ENCODE measurements at places on chromosomes 16 and 17.
A peak's percentile ranks its signal among the peaks of the same experiment; 100 is the strongest.

DNA sequence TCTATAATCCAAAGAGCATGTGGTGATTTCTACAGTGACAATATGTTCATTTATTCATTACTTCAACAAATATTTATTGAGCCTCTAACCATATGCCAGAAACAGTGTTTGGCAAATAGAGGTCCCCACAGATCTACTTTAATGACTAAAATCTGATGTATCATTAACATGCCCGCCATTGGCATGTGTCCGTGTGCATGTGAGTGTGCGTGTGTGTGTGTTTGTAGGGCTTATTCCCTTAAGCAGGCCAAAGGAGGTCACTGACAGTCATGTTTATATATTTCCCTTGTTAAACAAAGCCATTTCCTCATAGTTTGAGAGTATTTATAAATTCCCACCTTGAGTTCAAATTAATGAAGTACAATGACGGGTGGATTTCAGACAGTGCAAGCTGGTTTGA is 174.4 kb upstream of the IRX6 start:
- no peak for DNase-seq

GRCh38 chr17:65503557-65503956 is 57.9 kb downstream of the AXIN2 start:
- no peak for DNase-seq

DNA sequence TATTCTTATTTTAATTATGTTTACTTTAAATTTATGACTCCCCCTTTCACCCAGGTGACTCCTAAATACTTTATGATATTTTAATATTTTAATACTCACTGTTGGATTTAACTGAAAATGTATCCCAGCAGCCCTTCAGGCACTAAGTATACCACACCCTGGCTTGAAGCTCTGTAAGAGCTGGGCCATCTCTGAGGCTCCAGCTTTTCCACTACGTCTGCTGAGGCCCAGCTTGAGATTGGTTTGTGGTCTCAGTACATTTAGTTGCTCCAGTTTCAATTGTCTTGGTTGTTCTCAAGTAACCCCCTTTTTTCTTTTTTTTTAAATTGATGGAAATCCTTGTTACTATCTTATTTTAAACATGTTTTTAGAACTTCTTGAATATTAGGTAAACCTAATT is 27.0 kb upstream of the CAPNS2 start:
- DNase-seq = no peak

DNA sequence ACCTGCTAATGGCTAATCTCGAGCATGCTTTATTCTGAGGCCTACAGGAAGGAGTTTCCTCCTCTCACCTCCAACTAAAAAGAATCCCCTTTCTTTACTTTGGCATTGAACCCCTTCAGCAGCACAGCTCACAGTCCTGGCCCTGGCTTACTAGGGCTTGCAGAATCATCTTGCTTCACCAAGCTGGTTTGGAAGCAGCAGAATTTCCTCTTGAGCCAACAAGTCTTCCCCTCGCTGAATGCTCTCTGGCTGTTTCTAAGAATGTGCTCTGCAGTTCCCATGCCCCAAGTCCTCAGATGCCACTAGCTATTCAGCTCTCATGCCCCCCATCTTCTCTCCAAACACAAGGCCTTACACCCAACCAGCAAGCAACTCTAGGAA is 271.2 kb downstream of the NTN1 start:
- DNase-seq = no peak

GRCh38 chr16:17364319-17365210 is 106.2 kb downstream of the XYLT1 start:
- DNase-seq = peak; percentile 80

- no peak for DNase-seq
Observed at GRCh38 chr17:530851-531250, 178.2 kb upstream of the RPH3AL start.

GRCh38 chr17:78390241-78391050 is 12.0 kb downstream of the PGS1 start:
- no peak for DNase-seq

DNA sequence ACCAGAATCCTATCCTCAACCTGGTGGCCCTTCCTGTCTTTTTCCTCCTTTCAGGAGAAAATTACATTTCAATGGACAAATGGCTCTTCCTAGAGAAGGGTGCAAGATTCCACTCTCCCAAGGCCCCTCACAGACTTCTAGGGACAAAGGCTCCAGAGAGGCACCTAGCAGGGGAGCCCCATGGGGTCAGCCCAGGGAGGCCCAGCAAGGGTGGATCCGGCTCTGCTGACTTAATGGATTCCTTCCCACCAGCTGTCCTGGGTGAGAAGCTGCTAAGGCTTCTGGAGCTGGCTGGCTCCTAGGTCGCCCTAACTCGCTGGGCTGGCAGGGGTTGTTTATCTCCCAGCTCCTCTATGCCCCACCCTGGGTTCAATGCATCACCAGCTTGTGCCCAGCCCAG is 152.4 kb downstream of the ZNF423 start:
- no peak for DNase-seq

GRCh38 chr17:12665263-12666210 is at the start of gene MYOCD:
Gene MYOCD, plus strand, starts transcription at chr17:12665890. Its CDS starts 299 bp downstream, at chr17:12666189.
- peak; percentile 75 for DNase-seq

GRCh38 chr17:17693253-17694168 is 12.3 kb downstream of the RAI1 start:
- DNase-seq = peak; percentile 86

DNA sequence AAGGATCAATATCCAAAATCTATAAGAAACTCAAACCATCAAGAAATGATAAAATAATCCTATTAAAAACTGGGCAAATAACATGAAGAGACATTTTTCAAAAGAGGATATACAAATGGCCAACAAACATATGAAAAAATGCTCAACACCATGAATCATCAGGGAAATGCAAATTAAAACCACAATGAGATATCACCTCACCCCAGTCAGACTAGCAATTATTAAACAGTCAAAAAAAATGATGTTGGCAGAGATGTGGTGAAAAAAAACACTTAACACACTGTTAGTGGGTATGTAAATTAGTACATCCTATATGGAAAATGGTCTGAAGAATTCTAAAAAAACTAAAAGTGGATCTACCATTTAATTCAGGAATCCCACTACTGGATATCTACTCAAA is 379.0 kb upstream of the SOX9 start:
- DNase-seq = no peak

DNA sequence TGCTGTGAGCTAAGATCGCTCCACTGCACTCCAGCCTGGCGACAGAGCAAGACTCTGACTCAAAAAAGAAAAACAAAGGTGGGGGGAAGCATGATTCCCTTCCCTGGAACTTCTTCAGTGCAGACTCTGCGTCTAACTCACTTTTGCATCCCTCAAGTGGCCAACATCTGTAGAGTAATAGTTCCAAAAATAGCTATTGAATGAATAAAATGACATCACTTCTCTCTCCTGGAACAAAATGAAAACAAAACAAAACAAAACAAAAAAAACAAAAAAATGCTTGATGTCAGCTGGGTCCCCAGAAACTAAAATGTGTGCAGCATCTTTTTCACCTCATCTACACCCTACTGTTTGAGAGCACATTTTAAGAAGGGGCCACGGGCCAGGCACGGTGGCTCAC is 197.7 kb upstream of the NOG start:
- DNase-seq = no peak

DNA sequence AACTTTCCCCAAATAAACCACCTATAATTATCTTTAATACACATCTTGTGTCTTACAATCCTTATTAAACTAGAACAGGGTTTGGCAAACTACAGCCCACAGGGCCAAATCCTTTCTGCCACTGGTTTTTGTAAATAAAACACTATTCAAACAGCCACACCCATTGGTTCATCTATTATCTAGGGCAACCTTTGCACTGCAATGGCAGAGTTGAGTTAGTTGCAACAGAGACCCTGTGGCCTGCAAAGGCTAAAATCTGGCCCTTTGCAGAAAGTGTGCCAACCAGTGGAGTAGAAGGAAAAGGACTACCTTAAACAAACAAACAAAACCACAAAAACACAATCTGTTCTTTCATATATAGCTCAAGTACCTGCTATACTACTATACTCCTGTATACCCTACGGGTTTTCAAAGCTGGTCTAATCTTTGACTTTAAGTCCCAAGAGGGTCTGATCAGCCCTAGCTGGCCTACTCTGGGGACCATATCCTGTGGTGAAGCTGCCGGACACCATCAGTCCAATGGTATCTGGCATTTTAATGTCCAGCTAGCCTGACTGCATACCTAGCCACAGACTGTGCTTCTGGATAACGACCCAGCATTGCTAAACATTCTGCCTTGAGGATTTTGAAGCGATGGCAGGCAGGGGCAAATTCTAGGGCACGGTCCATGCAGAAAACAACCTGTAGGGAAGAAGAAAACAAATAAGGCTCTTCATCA is 23.3 kb downstream of the CNP start:
- peak; percentile 44 for DNase-seq

- no peak for DNase-seq
Observed at GRCh38 chr16:76931186-76931585, 259.8 kb upstream of the MON1B start.

- peak; percentile 51 for DNase-seq
Observed at GRCh38 chr16:50593410-50594150, 45.4 kb downstream of the NKD1 start.

DNA sequence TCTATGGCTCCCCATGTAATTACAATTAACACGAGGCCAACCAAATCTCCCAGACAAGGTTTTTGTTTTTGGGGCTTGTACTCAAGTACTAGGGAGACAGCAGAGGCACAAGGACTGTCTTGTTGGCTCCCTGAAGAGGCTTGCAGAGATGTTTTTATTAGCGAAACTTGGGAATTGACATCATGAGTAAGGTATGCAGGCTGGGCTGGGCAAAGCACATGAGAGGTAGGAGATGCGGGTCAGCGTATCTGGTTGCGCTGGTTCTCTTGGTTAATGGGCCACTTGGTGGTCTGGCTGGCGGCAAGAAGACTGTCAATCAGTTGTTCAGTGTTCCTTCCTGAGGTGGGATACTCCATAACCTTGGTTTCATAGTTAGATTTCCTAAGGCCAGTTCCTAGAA is 28.9 kb downstream of the LCMT1 start:
- no peak for DNase-seq

DNA sequence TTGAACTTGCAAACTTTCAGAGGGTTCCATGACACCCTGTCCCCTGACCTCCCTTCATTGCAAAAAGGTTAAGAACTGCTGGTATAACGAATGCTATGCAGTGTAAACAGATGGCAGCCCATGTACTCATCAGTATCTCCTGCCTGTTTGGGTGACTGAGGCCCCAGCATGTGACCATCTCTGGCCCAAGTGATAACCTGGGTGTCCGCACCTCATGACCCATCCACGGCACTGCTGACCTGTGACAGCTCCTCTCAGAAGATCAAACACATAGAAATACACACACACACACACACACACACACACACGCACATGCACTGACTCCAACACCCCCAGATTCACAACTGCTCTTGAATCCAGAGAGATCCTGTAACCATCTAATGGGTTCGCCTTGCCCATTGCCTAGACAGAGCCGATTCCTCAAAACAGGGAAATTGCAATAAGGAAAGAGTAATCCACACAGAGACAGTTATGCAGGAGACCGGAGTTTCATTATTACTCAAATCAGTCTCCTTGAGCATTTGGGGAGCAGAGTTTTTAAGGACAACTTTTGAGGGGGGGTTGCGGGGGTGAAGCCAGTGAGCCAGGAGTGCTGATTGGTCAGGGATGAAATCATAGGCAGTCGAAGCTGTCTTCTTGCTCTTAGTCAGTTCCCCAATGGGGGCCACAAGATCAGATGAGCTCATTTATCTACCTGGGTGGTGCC is 11.3 kb upstream of the PHOSPHO1 start:
- DNase-seq = no peak

DNA sequence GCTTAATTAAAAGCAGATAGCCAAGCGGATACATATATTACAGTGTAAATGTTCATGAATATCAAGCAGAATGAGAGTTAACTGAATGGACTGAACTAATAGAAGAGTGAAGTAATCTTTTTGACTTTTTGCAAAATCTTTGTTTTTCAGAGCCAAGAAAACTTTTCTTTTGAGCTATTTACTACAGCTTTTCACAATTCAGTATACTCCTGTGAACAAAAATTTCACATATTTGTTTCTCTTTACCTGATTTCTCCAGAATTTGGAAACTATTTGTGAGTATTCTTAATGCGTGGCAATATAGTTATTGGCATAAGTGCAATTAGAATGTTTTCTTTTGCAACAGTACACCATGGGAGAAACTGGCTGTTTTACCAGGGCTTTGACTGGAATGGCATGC is 9.1 kb upstream of the DUXB start:
- DNase-seq = no peak

DNA sequence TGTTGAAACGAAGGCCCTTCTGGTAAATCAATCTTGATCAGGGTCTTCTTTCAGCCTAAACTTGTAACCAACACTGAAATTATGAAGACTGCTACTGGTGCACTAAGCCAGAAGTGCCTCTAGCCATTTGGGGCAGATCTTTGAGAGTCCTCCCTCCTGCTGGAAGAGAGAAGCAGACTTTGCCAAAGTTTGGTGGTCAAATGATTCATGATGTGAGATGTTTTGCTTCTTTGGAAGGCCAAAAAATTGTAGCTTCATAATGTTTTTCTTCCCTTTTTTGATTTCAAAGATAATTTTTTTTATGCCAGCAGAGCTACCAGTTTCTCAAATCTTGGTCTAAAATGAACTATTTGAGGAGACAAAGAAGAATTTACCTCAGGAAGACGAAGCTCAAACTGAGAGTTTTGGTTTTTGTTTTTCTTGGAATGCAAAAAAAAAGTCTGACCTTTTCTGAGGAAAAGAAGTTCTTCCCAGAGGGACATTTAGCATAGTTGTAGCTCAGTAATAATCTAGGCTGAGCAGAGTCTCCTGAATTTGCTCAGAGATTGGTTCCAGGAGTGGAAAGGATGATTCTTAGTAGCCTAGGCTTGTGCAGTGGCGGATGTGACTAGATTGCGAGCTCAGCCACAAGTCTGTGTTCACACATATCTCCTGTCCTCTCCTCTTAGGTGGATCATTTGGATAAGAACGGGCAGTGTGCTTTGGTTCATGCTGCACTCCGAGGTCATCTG is 50.9 kb downstream of the CYB561 start:
- DNase-seq = no peak

DNA sequence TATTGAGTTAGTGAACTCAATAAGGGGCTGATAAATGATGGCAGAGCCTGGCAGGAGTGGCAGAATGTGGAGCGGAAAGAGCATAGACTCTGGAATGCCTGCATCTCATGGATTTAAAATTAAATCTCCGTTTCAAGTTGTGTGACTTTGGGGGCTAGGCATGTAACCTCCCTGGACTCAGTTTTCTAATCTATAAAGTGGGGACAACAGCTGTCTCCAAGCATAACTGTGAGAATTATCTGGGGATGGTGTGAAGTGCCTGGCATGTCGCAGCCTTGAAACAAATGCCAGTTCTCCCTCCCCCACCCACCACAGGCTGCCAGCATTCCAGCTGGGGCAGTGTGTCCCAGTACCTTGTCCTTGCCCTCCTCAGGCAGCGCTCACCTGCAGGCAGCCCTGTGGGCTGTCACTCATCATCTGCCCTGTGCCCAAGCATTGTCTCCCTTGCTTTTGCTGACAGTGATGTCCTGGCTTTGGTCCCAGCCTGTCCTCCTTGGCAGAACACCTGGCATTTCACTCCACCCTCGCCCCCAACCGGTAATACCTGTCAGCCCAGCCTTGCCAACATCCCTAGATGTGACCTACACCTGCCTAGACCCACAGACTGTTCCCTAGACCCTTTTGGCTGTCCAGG is 129.6 kb downstream of the MRM1 start:
- DNase-seq = no peak

Measured in stomach (tissue), 19 donors.